ENCODE measurements at places on chromosomes 7 and 10.

DNA sequence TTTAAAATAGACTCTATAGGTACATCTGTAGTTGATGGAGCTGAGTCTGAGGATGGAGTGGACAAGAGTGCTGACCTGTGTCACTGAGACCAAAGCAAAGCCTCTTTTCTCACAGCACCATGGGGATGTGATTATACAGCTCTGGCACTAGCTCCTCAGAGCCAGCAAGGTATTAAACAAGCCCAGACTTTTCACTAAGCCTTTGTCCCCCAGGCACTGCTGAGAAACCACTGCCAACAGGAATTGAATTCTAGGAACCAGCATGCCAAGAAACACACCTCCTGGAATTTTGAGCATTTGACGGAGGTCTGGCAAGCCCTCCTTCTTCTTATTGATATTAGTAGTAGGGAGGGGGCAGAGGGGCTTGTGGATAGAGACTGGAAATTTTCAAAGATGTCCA, 147.0 kb downstream of the C1GALT1 start:
- DNase-seq: no peak

- no peak for DNase-seq
Observed at GRCh38 chr7:877312-878232, 1.2 kb downstream of the GET4 start.

GRCh38 chr10:80324086-80324485, 32.5 kb downstream of the DYDC1 start:
- DNase-seq: no peak

DNA sequence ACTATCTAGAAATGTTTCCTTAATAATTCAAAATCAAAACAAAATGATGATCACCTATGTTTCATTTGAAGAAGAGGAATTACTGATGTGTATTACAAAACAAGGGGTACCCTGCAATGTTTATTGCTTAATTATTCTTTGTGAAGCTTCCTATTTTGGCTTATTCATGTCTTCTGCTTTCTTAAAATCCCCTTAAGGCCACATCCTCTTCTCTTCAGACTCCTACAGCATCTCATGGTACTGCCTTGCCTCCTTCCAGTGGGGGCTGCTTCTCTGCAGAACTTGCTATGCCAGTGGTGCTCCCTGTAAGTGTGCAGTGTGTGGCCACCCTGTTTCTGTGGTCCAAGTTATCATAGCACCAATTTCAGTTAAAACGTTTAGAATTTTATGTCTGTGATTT, 35.0 kb downstream of the CCDC146 start:
- DNase-seq: no peak

GRCh38 chr7:113649556-113649955, 269.3 kb downstream of the PPP1R3A start:
- DNase-seq: no peak

DNA sequence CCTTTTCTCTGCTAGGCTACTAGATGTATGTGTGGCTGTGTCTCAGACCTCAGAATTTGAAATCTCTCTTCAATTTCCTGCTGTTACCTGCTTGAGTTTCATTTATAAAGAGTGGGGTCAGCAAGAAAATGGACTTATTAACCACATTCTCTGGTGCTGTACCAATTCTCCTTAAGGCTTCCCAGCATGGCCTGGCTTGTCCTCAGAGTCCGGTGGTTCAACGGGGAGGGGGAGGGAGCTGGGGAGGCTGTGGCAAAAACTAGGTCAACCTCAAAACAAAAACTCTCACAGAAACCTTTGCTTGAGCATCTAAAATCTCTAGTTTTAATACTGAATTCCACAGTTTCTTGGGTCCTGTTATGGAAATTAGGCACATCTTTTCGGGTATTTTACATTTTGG, 389.1 kb upstream of the COBL start:
- no peak for DNase-seq

DNA sequence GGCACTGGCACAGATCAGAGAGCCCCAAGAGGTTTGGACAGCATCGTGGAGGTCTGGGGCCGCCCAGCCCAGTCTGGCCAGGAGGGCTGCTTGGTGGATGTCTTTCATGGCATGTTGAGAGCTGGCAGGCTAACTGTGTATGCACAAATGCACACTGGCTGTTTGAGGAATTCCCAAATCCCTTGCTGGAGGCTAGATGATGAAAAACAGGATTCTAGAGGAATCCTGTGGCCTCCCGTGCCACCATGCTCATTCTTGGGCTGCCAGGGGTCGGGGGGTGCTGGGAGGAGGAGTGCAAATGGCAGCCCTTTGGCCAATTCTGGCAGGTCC, 26.5 kb downstream of the LEP start:
- no peak for DNase-seq

- no peak for DNase-seq
Observed at GRCh38 chr10:89846786-89847185, 145.4 kb downstream of the KIF20B start.

- DNase-seq: no peak
Observed at GRCh38 chr7:140062118-140062527, 628 bp downstream of the PARP12 start.

GRCh38 chr10:106931159-106931852, 233.2 kb downstream of the SORCS1 start:
- no peak for DNase-seq

DNA sequence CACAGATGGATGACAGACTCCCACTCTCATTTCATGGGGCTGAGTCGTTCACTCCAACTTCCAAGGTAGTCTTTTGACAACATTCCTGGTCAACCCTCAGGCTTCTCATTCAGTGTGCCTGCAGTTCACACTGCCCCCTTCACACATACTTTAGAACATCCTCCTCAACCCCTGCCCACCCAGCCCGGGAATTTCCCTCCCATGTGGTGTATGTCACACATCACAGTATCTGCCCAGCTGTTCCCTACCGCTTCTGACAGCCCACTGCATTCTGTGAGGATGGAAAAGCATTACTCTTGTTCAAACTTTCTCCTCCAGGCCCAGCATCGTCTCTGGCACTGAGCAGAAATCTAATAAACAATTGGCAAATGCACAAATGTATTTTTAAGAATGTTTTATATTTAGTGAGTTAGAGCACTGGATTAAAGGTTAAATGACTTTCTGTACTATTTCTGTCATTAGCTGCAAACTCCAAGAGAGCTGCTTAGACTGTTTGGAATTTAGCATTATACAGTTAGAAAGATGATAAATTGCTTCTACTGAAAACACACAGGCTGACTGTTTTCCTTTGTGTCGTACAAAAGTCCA, 110.4 kb downstream of the SFMBT2 start:
- no peak for DNase-seq

DNA sequence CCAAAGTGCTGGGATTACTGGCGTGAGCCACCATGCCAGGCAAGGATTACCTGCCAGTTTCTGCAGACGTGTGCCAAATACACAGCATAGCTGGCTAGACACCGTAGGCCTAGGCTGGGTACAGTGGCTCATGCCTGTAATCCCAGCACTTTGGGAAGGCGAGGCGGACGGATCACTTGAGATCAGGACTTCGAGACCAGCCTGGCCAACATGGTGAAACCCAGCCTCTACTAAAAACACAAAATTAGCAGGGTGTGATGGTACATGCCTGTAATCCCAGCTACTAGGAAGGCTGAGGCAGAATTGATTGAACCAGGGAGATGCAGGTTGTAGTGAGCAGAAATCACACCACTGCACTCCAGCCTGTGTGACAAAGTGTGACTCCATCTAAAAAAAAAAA, 868 bp downstream of the RFC2 start:
- no peak for DNase-seq

- no peak for DNase-seq
Observed at GRCh38 chr7:39294022-39294421, 272.2 kb upstream of the YAE1 start.

- no peak for DNase-seq
Observed at GRCh38 chr7:81887098-81888090, 117.5 kb upstream of the HGF start.

Measured in LNCaP clone FGC (cell line).